ENCODE measurements at places on chromosomes 2 and 18. TPM values are rescaled to one million over a fixed set of nuclear protein-coding genes. Genes with fewer than 3 reads are reported as not detected.

The STAT4 gene
- total RNA-seq = 1.1 TPM

DNA sequence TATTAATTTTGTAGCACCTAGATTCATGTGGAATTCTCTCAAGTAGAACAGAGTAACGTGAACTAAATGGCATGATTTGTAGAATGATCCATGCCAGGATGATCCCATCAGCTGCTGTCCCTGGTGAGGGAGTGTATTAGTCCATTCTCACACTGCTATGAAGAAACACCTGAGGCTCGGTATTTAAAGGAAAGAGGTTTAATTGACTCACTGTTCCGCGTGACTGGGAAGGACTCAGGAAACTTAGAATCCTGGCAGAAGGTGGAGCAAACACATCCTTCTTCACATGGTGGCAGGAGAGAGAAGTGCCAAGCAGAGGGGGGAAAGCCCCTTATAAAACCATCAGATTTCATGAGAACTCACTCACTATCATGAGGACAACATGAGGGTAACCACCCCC lies 312.6 kb downstream of the PTPRM start:
- no peak for DNase-seq
- H3K4me3 ChIP-seq = no peak overlapping the region
- no peaks in the 10 kb centered on the region for H3K36me3 ChIP-seq
- H3K27ac ChIP-seq = no peak overlapping the region
- peaks cover 10% of the 10 kb centered on the region for H3K27me3 ChIP-seq

The CYRIA gene
- 32.4 TPM for total RNA-seq

The MROH2A gene
- 0.31 TPM for total RNA-seq

The BCL2L11 gene
- 32.5 TPM for total RNA-seq

The PID1 gene
- not detected for total RNA-seq

The SERPINE2 gene
- 40.4 TPM for total RNA-seq

DNA sequence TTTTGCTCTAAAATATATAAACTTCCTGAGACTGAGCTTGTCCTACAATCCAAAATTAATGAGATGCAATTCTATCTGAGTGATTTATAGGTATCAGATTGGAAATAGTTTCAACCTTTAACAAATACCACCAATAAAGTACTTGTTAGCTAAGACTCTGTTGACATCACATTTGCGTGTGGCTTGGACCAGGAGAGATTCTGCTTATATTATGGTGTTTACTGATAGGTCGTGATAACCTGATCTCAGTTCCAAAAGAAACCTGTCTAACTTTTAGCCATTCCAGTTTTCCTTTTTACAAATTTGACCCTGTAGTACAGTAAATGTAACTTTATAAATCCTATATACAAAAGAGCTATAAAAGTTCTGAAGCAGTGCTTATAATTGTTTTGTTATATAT lies 78.4 kb upstream of the ABCA12 start:
- no peaks in the 10 kb centered on the region for H3K36me3 ChIP-seq

GRCh38 chr2:17497718-17498117 lies 20.5 kb downstream of the RAD51AP2 start:
- no peaks in the 10 kb centered on the region for H3K4me1 ChIP-seq
- no peaks in the 10 kb centered on the region for H3K36me3 ChIP-seq
- no peak overlapping the region for H3K27ac ChIP-seq
- no peaks in the 10 kb centered on the region for H3K27me3 ChIP-seq
- no peak for DNase-seq

DNA sequence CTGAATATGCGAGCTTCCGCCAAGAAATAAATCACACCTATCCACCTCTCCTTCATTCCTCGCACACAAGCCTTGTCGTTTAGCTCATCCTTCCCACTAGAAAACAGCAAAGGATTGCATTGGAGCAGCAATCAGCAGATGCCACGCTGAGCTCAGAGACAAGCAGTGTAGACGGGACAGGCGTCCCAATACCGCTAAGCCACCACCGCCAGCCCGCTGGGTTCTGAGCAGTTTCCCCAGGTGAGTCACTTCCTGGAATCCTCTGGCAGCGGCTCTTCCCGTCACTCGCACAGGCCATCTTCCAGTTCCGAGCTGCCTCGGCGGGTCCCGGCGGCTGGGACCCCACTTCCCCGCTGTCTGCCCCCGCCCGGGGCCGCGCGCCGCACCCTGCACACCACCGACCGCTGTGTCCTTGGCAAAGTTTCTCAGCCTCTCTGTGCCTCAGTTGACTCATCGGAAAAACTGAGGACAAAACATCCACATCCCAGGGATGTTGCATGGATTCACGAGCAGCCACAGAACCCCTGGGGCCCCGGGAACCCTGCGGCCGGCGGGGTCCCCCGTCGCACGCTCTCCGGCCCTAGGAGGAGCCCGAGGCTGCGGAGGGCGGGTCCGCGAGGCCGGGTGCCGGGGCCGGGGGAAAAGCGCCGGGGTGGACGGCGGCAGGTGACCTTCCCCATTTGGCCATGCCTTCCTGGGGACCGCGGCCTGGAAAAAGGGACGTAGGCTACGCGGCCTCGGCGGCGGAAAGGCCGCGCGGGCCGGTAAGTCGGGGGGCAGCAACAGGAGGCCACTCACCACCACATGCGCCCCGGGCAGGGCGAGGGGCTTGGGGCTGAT lies 573 bp downstream of the KDSR start:
- H3K27me3 ChIP-seq = peaks cover 7% of the 10 kb centered on the region
- H3K36me3 ChIP-seq = peaks cover 10% of the 10 kb centered on the region
- peaks cover 20% of the 10 kb centered on the region for H3K4me1 ChIP-seq
- peak overlapping the region; percentile 84 for H3K27ac ChIP-seq

The SFT2D3 gene
- total RNA-seq = 4.9 TPM

GRCh38 chr2:28674062-28674712 lies 77.4 kb upstream of the PPP1CB start:
- H3K27me3 ChIP-seq = no peaks in the 10 kb centered on the region
- DNase-seq = no peak
- no peak overlapping the region for H3K27ac ChIP-seq
- no peak overlapping the region for H3K4me3 ChIP-seq

- H3K27ac ChIP-seq = no peak overlapping the region
- peaks cover 3% of the 10 kb centered on the region for H3K27me3 ChIP-seq
- H3K4me1 ChIP-seq = peaks cover 14% of the 10 kb centered on the region
- H3K4me3 ChIP-seq = no peak overlapping the region
Observed at GRCh38 chr18:3481696-3482210, 31.8 kb downstream of the TGIF1 start.

The ARID5A gene
- 16.4 TPM for total RNA-seq

DNA sequence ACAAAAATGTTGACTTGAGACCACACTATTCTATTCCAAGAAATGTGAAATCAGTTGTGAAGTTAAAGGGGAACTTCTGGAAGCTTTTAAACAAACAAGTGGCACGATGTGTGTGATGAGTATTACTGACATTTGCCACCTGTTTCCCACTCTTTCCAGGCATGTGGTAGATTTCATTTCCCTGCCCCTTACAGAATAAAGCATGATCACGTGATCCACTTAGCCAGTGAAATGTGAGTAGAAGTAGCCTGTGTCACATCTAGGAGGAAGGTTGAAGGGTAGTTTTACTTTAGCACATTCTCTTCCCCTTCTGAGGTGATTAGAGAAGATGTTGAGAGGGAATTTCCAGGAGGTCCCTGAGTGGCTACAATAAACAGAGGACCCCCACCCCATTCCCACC lies 3.8 kb downstream of the COL4A4 start:
- peaks cover 14% of the 10 kb centered on the region for H3K27me3 ChIP-seq
- H3K4me3 ChIP-seq = no peak overlapping the region
- DNase-seq = no peak
- peaks cover 6% of the 10 kb centered on the region for H3K4me1 ChIP-seq

GRCh38 chr2:31785876-31786275 lies 205.1 kb upstream of the SRD5A2 start:
- H3K4me1 ChIP-seq = no peaks in the 10 kb centered on the region
- H3K4me3 ChIP-seq = no peak overlapping the region
- H3K36me3 ChIP-seq = no peaks in the 10 kb centered on the region

The LCLAT1 gene
- total RNA-seq = 20.9 TPM

Data from endothelial cell (in vitro differentiated cells).